Right ventricle myocardium inferior (tissue), 1 donor: ENCODE measurements at places on chromosomes 16 and 17. TPM values are rescaled to one million over a fixed set of nuclear protein-coding genes. Genes with fewer than 3 reads are reported as not detected.
A peak's percentile ranks its signal among the peaks of the same experiment; 100 is the strongest.

GRCh38 chr16:70804153-70804733, 3.3 kb upstream of the VAC14 start:
- DNase-seq, result no peak

GRCh38 chr16:8686031-8686621, 11.7 kb downstream of the ABAT start:
- DNase-seq, result peak; percentile 73

DNA sequence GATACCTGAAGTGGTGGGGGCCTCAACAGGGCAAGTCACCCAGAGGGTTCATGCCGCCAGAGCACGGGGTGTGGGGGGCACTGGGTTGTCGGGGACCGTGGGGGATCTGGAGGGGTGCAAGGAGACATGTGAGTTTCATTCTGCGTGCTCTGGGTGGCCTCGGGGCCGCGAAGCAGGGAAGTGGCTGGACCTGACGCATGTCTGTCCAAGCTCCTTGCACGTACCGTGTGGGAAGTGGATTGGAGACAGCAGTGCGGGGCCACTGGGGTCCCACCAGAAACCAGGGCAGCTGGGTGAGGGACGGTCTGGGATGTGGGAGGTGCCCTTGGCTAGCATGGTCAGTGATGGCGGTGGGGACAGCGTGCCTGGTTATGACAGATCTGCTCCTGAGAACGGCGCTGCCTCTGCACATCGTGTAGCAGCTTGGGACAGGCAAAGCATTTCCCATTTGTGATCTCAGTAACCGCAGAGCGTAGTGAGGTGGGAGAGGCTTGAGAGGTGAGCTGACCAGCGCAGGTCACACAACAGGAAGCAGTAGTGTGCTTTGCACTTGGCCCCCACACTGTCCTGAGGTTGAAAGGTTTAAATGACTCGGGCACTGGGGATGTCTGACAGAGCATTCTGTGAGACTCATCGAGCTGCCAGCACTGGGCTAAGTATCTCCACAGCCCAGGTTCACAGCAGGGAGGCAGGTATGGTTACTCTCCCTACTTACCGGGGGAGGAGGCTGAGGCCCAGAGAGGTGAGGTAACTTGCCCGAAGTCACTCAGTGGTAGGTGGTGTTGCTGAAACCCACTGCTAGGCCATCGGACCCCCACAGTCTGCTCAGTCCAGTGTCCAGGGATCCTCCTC, 114.4 kb downstream of the SOCS1 start:
- peak; percentile 59 for DNase-seq

GRCh38 chr16:79595931-79596450, 4.5 kb downstream of the MAF start:
- no peak for DNase-seq

The ASPHD1 gene
- total RNA-seq, result 0.19 TPM

- DNase-seq, result peak; percentile 64
These were observed 5.3 kb downstream of the SGSH start for GRCh38 chr17:80214878-80215210.

GRCh38 chr17:81806461-81807209, 2.7 kb downstream of the GCGR start:
- DNase-seq, result no peak

- DNase-seq, result no peak
These were observed 88.0 kb downstream of the CACNG1 start for GRCh38 chr17:67132366-67132765.

DNA sequence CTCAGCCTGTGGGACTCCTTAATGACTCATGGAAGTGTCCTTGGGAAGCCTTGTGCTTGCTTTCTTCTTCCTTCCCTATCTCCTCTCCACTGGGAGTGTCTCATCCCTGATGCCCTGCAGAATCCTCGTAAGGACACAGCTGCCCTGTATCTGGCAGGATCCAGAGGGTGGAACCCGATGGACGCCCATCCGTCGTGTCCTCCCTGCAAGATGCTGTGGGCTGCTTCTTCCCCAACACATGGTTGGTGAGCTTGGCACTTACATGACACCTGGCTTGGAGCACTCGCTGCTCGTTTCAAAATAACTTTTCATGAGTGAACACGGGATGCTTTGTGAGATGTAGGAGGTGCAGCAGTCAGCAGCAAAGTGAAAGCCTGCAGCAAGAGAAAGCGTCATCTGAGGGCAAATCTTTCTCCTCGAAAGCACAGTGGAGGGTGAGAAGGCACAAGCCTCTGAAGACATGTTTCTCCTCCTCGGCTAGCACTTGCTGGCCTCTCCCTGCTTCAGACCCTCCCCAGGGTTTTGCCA, 3.3 kb downstream of the CCL15 start:
- DNase-seq, result no peak

DNA sequence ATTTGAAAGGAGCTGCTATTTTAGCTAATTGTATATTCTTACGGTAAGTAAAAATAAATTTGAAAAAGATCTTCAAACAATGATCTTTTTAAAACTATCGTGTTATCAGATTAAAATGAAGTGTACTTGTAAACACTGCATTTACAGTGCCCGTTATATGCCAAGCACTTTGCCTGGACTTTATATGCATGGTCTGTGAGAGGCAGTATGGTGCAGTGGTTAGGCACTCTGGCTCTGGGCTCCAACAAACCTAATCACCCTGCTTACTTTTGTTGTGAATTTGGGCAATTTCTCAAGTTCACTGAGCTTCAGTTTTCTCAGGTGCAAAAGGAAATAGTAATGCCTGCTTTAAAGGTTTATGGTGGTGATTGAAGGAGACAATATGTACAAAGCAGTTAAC, 1.4 kb downstream of the PMP22 start:
- DNase-seq, result no peak

The GAS7 gene
- total RNA-seq, result 90.5 TPM

DNA sequence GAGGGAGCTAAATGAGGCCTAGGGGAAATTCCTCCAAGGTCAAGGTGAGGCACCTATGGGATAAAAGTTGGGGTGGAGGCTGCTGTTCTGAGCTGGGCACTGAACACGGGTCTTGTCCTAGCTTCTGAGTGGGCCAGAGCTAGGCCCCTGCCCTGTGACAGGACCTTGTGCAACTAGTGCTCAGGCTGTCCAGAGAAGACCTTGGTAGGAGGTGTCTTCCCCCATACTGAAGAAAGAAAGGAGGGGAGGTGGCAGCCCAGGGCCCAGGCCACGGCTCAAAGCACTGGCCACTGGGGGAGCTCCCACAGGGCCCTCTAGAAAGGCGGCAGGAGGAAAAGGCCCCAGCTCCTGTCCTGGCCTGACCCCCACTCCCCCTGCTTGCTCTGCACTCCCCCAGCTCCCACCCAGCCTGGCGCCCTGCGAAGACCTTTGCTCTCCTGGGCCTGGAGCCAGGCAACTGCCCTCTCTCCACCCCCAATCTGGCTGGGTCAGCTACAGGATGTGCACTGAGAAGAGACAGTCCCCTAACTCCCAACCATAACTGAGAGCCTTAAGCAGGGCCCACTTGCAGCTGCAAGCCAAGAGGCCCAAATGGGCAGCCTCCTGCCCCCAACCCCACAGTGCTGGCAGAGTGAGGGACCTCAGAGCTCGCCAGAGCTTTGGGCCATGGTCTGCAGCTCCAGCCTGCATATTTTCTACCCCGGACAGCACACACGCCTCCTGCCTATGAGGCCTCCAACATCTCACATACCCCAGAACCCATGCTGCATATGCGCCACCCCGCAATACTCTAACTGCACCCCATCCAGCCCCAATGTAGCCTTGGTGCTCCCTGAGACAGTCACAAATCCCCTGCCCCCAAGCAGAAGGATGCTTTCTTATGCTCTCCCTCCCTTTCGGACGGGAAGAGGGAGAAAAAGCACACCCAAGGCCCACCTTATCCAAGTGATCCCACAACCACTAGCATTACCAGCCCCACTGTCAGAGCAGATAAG, 15.3 kb downstream of the HSD11B2 start:
- no peak for DNase-seq

GRCh38 chr16:12398029-12398682, 405.5 kb downstream of the CPPED1 start:
- no peak for DNase-seq

GRCh38 chr16:87790292-87791100, 24.7 kb upstream of the KLHDC4 start:
- DNase-seq, result peak; percentile 68

DNA sequence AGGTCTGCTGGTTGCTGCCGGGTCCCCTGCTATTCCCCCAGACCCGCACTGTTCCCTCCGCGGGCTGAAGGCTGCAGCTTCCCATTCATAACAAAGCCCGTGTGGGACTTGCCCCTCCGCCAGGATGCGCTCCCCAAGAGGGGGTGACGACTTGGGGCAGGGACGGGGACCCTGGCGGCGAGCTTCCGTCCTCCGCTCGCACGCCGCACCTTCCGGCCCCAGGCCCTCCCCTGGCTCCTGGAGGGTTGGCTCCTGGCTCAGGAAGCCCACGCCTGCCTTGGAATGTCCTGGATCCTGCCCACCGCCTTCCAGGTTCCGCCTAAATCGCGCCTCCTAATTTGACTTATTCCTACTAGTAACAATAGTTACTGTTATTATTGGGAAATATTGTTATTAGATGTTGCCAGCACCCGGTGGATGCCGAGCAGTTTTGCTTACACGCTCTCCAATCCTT, 1.1 kb upstream of the TFAP4 start:
- DNase-seq, result peak; percentile 76

The MYCBPAP gene
- total RNA-seq, result 0.81 TPM

DNA sequence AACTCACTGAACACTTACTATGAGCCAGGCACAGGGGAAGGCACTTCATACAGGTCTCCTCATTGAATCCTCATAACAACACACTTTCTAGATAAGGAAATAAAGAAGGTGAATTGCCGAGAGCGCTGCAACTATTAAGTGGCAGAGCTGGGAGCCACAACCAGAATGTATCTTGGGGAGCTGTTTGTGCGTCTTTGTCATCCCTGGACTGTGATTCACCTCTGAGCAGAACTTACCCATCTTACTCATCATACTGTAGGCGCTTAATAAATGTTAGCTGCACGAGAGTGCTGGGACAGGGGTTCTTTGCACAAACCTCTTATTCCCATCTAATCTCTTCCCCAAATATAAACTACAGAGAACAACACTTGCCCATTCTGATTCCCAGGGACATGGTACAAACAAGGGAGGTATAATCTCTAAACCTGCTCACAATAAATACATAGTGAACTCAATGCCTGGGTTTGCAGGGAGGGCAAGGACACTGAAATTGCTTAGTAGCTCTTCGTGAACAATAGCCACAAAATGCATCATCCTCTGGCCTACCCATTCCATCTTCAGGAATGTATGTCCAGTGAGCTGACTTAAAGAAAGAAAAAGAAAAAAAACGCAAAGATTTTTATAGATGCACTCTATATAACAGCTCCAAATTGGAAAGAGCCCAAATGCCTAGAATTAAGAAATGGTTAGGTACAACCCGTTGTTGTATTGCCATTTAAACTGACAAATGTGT, 43.0 kb downstream of the MYO18A start:
- DNase-seq, result no peak

DNA sequence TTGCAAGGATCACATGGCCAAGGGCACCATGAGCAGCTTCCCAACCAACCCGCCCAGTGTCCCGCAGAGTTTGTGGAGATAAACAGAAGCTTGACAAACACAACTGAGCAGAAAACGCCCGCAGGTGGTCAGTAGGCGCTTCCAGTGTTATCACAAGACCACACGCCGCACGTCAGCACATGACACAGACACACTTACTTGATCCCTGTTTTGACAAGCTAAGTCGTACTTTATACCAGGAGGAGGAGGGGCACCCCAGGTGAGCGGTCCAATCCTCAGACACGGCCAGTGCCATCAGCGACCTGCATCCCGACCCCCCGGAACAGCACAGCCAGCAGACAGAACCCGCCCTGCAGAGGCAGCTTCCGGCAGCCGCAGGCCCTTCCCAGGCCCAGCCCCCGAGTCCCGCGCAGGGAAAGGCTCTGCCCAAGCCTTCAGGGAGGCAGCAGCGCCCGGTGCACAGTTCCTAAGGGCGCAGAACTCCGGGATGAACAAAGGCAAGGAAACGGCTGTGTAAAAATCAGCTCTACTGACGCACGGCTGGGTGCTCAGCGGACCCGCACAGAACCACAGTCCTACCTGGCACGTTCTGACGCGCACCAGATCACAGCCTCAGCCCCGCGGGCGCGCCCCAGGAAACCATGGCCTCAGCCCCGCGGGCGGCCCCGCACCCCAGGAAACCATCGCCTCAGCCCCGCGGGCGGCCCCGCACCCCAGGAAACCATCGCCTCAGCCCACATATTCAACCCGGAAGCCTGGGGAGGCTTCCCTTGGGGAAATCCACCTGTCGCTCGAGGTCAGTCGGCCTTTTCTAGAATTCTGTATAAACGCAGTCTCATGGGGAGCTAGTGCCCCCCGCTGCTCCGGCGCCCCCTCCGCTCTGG, 27.8 kb downstream of the AXIN1 start:
- DNase-seq, result peak; percentile 74

GRCh38 chr16:4968879-4969483, 10.9 kb downstream of the SEC14L5 start:
- no peak for DNase-seq

DNA sequence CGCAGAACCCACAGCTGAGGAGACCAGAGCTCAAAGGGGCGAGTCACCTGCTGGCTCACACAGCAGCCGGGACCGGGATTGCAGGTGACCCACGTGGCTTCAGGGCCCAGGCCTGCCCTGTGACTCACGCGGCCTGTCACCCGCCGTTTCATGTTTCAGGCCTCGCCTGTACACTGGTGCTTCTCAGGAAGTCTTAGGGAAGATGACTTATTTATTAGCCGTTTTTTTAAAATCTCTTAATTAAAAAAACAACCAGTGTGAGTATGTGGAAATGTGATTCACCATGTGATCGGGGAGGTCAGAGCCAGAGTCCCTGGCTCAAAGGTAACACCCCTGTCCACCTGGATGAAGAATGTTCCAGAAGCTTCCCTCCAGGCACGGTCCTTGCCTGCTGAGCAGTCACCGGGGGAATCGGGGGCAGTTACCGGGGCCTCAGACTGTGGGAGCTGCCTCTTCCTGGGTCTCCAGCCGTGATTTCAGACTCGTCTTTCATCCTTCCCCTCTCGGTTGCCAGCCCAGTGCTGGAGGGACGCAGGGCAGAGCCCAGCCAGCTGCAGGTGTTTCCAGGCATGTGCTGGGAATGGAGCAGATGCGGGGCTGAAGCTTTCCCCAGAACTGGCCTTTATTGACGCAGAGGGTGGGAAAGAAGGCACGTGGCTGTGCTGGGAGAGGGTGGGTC, 49.3 kb downstream of the CMIP start:
- no peak for DNase-seq

GRCh38 chr16:5252791-5253190, 155.2 kb upstream of the EEF2KMT start:
- no peak for DNase-seq

- no peak for DNase-seq
These were observed 27.8 kb upstream of the NAT9 start for GRCh38 chr17:74803971-74804370.

The BICDL2 gene
- total RNA-seq, result not detected
